NCI-H2081 (cell line): ENCODE measurements at places on chromosomes 16 and 17.

GRCh38 chr17:61017317-61018006 lies 339.8 kb downstream of the BCAS3 start:
- DNase-seq = no peak

- DNase-seq = peak; percentile 74
Observed at GRCh38 chr17:78716814-78717393, 65.2 kb downstream of the CYTH1 start.

DNA sequence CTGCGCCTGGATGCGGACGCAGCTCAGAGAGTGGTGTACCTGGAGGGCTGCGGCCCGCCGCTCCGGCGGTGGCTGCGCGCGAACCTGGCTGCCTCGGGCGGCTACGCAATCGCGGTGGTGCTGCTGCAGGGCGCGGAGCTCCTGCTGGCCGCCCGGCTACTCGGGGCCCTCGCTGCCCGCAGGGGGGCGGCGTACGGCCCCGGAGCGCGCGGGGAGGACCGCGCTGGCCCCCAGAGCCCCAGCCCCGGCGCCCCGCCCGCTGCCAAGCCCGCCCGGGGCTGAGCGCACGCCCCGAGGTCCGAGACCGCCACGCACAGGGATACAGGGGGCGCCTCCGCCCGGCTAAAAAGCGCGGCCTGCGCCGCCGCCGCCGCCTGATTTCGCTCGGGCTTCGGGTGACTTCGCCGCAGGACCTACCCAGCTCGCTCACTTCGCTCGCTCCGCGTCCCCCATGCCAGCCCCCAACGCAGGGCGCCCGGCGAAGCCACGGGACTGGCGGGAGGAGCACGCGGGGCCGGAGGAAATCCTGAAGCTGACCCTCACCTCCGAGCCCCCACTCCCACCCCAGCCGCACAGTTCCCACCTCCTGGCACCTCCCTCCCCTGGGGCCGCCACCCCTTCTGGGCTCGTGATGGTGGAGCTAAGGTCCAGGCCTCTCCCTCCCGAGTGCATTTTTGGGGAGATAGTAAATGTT lies 8.2 kb downstream of the PDE6G start:
- DNase-seq = no peak

DNA sequence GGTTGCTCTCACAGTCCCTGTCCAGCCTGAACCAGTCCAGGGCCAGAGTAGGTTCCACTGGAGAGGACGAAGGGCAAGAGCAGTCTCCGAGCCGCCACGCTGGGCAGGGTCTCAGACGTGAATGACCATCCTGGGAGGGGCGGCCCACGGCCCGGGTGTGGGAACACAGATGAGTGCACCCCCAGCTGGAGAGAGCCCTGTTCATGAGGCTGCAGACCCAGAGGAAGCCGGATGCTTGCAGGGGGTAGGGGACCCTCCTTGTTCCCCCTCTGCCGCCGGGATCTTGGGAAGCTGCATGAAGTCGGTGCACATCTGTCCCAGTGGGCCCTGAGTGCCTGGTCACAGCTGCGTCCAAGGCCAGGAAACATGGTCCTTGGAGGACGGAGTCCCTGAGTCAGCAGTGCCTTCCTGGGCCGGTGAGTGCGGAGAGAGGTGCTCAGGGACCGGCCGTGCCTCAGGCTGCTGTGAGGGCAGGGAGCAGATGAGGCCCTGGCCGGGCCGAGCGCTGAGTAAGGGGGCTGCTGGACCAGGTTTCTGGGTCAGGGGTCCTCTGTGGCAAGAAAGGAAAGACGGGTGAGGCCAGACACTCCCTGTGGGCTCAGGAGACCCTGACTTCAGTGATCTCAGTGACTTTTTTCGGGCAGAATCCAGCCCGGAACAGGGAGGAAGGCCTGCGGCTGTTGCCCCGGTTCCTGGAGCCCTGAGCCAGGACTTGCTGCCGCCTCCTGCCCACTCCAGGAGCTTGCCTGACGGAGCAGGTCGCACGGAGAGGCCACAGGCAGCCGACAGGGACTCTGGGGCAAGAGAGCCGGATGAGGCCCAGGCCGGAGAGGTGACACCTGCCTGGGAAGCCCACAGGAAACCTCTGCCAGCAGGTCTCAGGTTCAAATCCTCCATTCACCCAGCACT lies 45.8 kb downstream of the ACTG1 start:
- no peak for DNase-seq

- DNase-seq = no peak
Observed at GRCh38 chr16:17511340-17511739, 40.6 kb upstream of the XYLT1 start.

DNA sequence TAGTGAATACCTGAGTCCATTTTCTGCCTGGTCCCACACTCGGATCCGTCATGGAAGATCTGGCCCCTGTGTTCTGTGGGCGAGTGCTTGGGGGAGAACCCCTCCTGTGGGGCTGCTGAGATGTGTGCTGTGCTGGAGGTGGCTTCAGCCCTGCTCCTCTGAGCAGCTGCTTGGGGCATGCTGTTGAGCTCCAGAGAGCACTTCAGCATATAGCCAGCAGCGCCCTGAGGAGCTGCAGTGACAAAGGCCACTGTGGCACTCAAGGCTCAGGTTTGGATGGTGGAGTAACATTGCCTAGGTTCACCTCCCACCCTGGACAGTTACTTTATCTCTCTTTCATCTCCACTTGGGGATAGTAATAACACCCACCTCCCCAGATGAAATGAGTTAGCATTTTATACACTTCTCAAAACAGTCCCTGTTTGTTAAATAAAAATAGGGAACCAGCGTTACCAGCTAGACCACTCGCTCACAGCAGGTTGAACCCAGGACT lies 75.3 kb downstream of the KSR1 start:
- no peak for DNase-seq

DNA sequence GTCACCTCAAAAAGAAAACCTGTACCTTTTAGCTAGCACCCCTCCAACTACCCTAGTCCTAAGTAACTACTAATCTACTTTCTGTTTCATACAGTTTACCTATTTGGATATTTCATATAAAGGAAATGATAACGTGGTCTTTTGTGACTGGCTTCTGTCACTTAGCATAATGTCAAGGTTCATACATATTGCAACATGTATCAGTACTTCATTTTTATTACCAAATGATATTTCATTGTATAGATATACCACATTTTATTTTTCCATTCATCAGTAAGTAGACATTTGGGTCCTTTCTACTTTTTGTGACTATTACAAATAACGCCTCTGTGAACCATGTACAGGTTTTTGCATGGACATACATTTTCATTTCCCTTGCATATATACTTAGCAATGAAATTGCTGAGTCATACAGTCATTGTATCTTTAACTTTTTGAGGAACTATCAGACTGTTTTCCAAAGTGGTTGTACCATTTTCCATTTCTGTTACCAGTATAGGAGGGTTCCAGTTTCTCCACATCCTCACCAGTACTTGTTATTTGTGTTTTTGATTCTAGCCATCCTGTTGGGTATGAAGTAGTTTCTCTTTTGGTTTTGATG lies 23.7 kb downstream of the MOSMO start:
- DNase-seq = no peak

DNA sequence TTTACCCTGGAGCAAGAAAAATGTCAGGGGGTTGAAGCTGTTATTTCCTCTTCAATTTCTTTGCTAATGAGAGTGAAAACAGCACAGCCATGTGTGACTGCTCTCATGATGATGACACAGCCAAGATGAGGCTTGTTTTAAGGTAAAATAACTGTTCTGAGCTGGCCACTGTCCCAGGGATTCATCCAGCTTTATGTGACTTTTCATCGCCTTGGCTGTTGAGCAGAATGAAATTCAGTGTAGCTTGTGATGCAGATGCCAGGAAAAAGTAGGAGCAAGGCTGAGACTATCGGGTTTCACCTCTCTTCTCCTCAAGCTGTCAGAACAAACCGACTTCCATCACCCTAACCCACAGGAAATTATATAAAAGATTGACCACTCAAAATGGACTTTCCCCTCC lies 361.8 kb upstream of the CDH5 start:
- DNase-seq = no peak

GRCh38 chr16:87563714-87564523 lies 38.4 kb upstream of the JPH3 start:
- DNase-seq = no peak

DNA sequence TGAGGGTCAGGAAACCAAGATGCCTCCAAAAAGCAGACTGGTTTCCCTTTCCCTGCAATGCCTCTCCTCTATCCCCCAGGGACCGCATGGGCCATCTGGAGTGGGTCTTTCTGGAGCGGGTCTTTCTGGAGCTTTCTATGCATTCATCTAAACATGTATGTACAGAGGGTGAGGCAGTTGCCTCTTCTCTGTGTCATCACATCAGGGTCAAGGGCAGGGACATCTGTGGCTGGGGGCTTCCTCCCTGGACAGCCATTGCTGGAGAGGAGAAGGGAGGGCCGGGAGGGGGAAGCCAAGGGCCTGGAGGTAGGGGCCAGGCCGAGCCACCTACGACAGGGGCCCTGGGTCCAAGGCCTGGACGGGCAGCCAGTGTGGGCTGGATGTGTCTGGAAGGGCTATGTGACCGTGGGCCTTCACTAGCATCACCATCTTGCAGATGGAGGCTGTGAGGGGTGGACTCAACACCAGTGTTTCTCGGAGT lies 840 bp downstream of the ADCY7 start:
- DNase-seq = no peak

- no peak for DNase-seq
Observed at GRCh38 chr16:87971933-87972332, 20.7 kb downstream of the BANP start.

DNA sequence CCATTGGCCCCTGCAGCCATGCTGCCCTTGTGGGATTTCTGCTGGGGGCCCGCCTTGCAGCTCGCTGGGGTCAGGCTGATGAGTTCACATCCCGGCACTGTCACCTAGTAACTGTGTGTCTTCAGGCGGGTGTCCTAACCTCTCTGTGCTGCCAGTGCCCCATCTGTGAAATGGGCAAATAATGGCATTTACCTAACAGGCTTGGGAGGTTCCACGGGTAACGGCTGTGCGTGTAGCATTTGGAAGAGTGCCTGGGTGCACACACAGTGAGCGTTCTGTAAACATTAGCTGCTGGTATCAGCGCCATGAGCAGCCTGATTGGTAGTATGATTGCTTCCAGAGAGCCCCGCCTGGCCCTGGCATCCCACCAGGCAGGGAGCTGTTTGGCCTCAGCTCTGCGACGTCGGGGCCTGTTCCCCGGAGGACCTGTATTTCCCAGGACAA lies 167.3 kb upstream of the GSE1 start:
- peak; percentile 88 for DNase-seq

- DNase-seq = no peak
Observed at GRCh38 chr16:30990105-30990504, 5.1 kb downstream of the HSD3B7 start.

- no peak for DNase-seq
Observed at GRCh38 chr16:55955424-55955823, 80.3 kb upstream of the CES5A start.
